ENCODE measurements at places on chromosomes 5 and 9. TPM values are rescaled to one million over a fixed set of nuclear protein-coding genes. Genes with fewer than 3 reads are reported as not detected.
A peak's percentile ranks its signal among the peaks of the same experiment; 100 is the strongest.

The OLFML2A gene
- total RNA-seq: 15.9 TPM

The WNT8A gene
- not detected for total RNA-seq

The COL23A1 gene
- total RNA-seq: 1.5 TPM

The FOXD1 gene
- total RNA-seq: 15.2 TPM

GRCh38 chr9:98231770-98232478, 23.5 kb downstream of the TBC1D2 start:
- DNase-seq: peak; percentile 11

GRCh38 chr5:10268100-10268499, 18.0 kb downstream of the CCT5 start:
- DNase-seq: no peak

- no peak for DNase-seq
Measured at GRCh38 chr5:55484531-55484930, 50.2 kb downstream of the PLPP1 start.

DNA sequence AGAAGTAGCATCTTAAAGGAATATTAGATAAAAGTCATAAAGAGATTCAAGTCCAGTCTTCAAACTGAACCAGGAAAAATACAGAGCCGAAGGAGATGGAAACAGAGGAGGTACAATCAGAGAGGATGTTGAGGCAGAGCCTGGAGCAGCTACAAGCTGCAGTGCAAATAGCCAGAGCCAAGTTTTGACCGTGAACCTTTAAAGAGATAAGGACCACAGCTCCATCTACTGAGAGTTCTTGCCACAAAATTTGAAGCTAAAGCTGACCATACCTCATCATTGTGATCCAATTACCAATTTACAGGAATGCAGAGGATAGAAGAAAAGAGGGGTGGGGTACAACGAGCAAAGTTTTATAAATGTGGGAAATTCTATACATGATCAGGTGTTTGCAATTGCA, 10.4 kb upstream of the DEPDC1B start:
- no peak for DNase-seq

DNA sequence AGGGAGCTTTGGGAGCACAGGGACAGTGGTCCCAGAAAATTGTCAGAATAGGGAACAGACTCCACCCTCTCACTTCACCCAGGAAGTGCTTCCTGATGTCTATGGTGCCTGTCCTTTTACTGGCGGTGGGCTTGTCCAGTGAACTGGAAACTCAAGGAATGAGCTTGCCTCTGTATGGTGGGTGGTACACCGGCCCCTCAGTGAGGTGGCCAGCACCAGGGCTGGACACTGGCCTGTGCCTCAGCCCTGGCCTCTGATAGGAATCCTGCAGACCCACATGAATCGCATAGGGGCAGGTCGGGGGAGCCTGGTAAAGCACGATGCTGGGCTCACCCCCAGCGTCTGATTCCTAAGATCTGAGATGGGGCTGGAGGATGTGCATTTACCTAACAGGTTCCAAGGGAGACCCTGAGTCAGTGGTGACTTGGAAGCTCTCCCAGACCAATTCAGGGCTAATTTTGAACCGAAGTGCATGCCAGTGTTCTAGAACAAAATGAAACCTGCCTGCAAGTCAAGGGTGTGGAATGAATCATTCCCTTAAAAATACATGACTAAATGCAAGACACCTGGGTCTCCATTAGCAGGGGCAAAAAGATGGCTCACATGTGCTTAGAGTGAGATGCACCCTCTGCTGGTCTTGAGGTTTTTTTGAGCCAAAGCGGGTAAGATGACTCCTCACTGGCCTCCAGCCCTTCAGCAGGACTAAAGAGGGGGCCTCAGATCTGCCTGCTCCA, 178.3 kb downstream of the HSPA4 start:
- no peak for DNase-seq

DNA sequence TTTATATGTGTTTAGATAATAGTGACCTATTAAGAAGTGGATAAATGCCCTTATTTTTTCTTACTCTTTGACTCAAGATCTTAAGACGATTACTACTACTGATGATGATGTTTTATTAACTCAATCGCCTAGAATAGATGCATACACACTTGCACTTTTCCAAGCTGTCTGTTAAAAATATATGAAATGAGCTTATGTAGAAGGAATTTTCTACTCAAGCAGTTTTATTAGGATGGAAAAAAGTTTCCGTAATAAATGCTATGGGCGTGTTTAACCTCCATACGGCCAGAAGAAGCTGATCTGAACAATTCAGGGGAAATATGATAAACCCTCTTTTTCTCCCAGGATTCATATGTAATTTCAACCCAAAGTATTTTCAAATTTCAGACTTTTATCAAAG, 455.7 kb upstream of the MPDZ start:
- no peak for DNase-seq

DNA sequence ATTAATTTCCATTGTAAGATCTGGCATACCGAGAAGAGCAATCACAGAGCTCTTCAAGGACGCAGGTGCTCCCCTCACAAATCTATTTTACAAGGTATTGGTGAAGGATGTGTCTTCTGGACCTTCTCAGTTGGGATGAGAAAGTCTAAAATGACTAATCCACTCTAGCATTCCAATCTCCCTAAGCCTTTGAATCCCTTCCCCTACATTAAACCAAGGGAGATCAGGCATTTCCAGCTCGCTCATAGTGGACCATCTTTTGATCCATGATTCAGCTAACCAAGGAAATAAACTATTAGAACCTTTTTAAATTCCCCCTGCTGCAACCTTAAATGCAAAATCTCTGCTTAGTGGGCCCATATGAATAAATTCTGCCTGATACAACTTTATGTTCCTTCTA, 95.9 kb upstream of the FBN2 start:
- no peak for DNase-seq

All from aorta (tissue), 5 donors.